ENCODE measurements at places on chromosomes 1 and 21. TPM values are rescaled to one million over a fixed set of nuclear protein-coding genes. Genes with fewer than 3 reads are reported as not detected.

- no peak for ATAC-seq
Measured at GRCh38 chr1:20480243-20480944, 5.6 kb downstream of the CAMK2N1 start.

DNA sequence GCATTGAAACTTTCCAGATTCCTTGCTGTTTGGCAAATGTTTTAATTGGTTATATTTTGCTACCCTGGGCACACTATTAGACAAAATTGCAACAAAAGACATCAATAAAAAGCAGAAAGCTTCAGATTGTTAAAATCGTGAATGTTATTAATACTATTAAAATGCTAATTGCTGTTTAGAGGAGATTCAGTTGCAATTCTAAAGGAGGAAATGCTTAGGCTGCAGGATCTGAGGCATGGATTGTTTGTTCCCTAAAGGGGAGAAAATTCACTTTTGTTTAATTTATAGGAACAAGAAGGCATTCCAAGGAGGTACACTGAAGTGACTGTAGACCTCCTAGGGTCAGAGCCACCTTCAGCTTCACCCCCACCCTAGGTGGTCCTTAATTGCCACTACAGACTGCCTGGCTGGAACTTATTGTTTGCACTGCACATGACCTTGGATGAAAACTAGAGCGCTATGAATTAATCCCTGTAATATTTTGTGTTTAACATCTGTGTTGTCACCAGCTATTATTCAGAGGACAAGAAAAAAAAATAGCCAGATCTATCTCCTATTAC lies 1266.9 kb upstream of the ADGRL2 start:
- peak; percentile 59 for ATAC-seq

GNPAT gene
- 49.8 TPM for total RNA-seq

SLAMF6 gene
- 0.14 TPM for total RNA-seq

DNA sequence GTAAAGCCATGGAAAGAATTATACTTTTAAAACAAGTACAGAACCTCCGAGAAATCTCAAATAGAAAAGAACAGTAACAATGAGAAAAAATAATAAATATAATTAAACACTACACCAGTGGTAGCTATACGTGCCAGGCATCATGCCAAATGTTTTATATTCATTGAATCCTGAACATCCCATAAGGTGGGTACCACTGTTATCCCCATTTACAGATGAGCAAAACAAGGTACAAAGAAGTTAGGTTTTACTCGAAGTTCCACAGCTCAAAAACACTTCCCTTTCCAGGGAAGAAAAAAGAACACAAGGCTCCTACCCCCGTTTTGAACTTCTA lies 33.4 kb downstream of the JAK1 start:
- ATAC-seq: no peak

DNA sequence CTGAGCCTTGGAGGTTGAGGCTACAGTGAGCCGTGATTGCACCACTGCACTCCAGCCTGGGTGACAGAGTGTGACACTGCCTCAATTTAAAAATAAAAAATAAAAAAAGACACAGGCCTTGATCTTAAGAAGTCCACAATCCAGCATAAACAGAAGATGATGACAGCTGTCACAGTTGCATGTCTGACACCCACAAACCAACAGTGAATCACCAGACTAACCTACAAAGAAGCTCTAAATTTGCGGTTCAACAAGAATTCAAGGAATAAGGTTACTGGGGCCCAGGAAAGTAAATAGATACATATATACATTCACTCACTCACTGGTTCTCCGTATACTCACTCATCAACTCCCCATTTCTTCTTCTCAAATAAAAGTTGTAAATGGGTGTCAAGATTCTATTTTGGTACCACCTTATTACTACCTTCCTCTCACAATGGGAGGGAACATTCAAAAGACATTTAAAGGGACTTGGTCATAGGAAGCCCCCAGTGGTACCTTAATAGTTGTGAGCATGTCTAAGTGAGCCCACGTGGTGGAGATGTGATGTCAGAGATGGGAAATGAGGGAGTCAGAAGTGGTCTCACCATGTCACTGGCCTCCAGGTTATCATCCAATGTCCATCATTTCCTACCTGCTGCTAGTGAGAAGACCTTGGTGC lies 66.9 kb upstream of the PRDX6 start:
- ATAC-seq: no peak

GRCh38 chr1:46114925-46115603 lies 17.4 kb downstream of the PIK3R3 start:
- no peak for ATAC-seq

MPL gene
- 0.08 TPM for total RNA-seq

DNA sequence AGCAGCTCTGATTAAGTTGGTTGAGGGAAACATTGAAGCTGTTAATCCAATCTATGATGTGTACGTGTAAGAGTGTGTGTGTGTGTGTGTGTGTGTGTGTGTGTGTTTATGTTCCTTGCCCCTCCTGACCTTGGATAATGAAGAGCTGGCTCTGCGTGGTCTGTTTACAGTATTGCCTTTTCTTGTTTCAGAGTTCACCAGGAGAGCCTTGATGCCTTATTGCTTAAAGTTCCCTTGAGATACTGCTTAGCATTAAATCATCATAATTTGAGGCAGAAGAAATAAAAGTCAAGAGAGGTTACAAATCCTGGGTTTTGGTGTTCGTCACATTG lies 36.4 kb downstream of the CAPN8 start:
- ATAC-seq: no peak

SERINC2 gene
- total RNA-seq: 6.1 TPM

GRCh38 chr1:15210651-15211375 lies 36.2 kb upstream of the FHAD1 start:
- ATAC-seq: no peak

GRCh38 chr1:163039707-163040093 lies 29.5 kb upstream of the RGS4 start:
- ATAC-seq: no peak

- no peak for ATAC-seq
Measured at GRCh38 chr1:89688607-89689006, 55.7 kb downstream of the LRRC8C start.

GRCh38 chr1:109425391-109426280 lies 612 bp downstream of the PSMA5 start:
- peak; percentile 68 for ATAC-seq

DNA sequence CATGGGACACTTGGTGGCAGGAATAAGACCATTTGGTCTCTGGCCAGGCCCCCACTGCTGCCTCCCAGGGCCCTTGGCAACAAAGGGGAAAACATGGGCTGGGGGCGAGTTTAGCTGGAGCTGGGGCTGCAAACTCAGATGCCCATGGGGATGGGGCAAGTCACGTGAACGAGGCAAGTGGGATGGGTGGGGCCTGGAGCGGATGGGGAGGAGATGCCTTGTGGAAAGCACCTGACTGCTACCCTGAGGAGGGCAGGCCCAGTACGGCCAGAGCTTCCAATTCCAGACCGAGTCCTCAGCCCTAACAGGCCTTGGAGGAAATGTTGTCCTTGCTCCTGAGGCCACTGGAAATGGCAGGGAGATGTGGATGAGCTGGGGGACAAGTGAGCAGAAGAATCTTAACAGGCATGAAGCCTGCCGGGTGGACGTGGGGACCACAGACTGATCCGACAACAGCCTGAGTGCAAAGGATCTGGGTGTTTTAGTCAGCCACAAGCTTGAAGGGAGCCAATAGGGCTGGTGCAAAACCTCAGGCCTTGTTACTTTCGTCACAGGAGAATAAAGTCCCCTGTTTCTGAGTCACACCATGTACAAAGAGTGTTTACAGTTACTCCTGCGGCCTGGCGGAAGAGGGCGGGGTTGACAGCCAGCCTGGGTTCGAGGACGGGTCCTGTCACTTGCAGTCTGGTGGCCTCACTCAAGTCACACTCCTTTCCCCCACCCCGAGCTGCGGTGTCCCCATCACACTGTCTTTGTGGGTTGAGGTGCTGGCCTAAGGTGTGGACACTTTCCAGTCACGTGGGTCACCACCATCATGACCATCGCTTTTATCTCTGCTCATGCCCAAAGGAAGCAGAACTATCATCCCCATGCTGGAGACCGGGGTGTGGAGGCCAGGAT lies 19.1 kb downstream of the RUNX3 start:
- ATAC-seq: peak; percentile 14

ZNF670 gene
- 12.2 TPM for total RNA-seq

DNA sequence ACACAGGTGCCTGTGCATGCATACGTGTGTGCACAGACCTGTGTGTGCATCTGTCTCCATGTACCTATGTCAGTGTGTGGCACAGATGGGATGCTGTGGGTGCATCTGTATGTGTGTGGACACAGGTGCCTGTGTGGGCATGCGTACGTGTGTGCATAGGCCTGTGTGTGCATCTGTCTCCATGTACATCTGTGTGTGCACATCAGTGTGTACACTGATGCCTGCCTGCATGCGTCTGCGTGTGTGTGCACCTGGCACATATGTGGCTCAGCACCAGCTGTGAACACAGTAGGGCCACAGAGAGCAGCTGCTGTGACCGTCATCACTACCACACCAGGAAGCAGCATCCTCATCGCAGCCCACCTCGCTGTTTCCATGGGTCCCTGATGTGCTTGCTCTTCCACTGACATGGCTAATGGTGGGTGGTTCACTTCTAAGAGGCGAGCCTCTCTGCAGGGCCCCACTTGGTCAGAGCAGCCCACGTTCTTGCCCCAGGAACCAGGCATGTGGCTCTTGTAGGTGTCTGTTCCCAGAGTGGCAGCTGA lies 9.6 kb upstream of the SPATC1L start:
- peak; percentile 8 for ATAC-seq

GRCh38 chr1:116755066-116755465 lies 836 bp downstream of the CD2 start:
- no peak for ATAC-seq

DNA sequence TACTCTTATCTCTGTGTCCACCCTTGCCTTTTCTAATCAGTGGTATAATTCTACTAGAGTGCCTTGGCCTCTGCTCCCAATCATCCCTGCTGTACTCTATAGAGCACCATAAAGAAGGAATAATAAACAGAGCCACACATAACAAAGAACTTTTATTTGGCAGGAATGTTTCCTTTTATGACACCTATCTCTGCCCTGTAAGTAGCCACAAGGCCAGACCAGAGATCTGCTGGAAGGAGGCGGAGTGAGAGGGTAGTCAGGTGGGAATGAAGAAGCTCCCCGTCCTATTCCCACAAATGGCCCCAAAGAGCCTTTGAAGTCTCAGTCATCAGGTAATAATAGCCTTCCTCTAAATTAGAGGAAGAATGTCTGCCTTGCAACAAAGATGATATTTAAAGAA lies 32.7 kb downstream of the WLS start:
- ATAC-seq: no peak

BTBD19 gene
- total RNA-seq: 2.2 TPM

RAB7B gene
- 0.18 TPM for total RNA-seq

- no peak for ATAC-seq
Measured at GRCh38 chr1:54867717-54868057, 19.3 kb downstream of the DHCR24 start.

Data from motor neuron (in vitro differentiated cells).